HTR-8/SVneo (cell line): ENCODE measurements at places on chromosomes 11 and 22.
A peak's percentile ranks its signal among the peaks of the same experiment; 100 is the strongest.

GRCh38 chr11:66189031-66189745 lies 79.3 kb upstream of the RAB1B start:
- DNase-seq = no peak

GRCh38 chr11:2445746-2446551 lies 1.1 kb downstream of the KCNQ1 start:
- DNase-seq = no peak

DNA sequence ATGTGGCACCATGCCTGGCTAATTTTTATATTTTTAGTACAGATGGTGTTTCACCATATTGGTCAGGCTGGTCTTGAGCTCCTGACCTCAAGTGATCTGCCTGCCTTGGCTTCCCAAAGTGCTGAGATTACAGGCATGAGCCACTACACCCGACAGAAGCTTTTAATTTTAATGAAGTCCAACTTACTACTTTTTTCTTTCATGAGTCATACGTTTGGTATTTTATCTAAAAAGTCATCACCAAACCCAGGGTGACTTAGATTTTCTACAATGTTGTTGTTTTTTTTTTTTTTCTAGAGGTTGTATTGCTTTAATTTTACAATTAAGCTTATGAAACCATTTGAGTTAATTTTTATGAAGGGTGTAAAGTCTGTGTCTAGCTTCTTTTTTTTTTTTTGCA lies 34.9 kb downstream of the JRKL start:
- no peak for DNase-seq

- no peak for DNase-seq
Measured at GRCh38 chr11:68998390-68998911, 14.6 kb downstream of the MRGPRF start.

GRCh38 chr22:36332623-36333332 lies 55.0 kb downstream of the MYH9 start:
- no peak for DNase-seq

DNA sequence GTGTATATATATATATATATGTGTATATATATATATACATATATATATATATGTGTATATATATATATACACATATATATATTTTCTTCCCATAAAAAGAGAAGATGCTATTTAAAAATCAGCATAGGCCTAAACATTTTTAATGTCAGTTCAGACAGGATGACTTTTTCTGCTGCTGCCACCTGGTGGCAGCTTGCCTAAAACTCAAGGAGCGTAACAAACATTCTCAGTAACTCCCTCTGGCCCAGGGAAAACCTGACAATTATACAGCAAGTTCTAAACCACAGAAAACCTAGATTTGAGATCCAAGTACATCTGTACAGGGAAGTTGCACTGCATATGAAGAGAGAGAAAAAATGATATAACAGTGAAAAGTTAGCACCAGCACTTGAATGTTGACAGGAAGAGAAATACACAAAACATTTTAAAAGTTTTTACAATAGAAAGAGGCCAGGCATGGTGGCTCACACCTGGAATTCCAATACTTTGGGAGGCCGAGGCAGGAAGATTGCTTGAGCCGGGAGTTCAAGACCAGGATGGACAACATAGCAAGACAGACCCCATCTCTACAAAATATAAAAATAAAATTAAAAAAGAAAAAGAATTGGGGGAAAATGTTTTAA lies 16.6 kb downstream of the OR8A1 start:
- DNase-seq = peak; percentile 21

- peak; percentile 40 for DNase-seq
Measured at GRCh38 chr11:59822989-59823566, 12.5 kb upstream of the MRPL16 start.

GRCh38 chr22:42208362-42208761 lies 62.1 kb downstream of the TCF20 start:
- DNase-seq = no peak

DNA sequence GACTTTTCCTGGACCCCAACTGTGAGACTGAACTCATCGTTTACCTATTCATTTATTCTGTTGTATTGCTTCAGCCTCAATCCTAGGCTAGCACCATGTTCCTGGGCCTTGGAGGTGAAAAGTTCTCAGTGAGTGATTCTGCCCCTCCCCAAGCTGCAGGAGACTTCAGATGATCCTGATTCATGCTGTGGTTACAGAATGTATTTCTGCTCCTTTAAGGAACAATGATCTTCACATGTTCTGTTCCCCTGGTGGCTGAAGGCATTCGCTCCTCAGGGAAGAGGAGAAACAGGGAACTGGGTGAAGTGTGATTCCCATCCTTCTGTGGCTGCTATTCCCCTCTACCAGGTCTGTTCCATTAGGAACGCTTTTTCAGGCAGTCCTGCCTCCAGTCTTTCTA lies 2.4 kb downstream of the OR52E1 start:
- no peak for DNase-seq

GRCh38 chr22:28426346-28427132 lies 253.1 kb downstream of the TTC28 start:
- DNase-seq = peak; percentile 5

DNA sequence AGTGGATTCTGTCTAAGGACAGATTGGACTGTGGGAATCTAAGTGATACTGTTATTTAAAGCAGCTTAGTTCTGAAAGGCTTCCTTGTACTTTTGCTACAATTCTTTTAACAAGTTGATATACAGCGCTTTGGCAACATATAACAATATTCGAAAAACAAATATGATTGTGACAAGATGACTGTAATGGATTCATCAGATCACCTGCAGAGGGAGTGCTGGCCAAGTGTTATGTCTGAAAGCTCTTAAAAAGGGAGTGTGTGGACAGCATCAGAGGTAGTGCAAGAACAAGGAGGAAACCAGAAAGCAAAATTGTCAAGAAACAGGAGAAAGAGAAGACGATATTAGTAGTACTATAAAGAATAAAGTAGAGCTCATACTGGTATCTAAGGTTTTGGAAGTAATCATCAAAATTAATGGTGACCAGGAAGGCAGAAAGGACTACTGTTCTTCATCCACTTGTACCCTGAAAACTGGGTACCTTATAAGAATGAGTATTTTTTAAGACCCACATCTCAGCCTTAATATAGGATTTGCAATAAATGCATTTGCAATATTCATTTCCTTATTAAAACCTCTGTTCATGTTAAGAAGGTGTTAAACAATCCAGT lies 1112.0 kb upstream of the CCDC90B start:
- no peak for DNase-seq

- DNase-seq = peak; percentile 83
Measured at GRCh38 chr11:72573072-72573854, 101.0 kb downstream of the PDE2A start.

GRCh38 chr11:131677828-131678470 lies 307.5 kb downstream of the NTM start:
- DNase-seq = no peak

DNA sequence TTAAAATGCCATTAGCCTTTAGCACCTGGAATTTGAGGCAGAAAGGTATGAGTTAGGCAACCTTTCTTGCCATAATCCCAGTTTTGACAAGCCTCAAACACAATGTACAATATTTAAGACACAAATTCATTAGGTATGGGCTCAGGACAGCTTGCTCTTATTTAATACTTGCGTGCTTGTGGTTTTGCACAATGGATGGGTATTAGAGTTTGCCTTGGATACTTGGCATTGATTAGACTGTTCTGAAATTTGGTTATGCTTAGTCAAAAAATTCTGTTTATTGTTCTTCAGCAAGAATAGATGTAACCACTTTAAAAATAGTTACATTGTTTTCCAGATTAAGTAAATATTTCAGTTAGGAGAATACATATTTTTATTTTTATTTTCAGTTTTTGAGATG lies 5.4 kb upstream of the C11orf65 start:
- no peak for DNase-seq

DNA sequence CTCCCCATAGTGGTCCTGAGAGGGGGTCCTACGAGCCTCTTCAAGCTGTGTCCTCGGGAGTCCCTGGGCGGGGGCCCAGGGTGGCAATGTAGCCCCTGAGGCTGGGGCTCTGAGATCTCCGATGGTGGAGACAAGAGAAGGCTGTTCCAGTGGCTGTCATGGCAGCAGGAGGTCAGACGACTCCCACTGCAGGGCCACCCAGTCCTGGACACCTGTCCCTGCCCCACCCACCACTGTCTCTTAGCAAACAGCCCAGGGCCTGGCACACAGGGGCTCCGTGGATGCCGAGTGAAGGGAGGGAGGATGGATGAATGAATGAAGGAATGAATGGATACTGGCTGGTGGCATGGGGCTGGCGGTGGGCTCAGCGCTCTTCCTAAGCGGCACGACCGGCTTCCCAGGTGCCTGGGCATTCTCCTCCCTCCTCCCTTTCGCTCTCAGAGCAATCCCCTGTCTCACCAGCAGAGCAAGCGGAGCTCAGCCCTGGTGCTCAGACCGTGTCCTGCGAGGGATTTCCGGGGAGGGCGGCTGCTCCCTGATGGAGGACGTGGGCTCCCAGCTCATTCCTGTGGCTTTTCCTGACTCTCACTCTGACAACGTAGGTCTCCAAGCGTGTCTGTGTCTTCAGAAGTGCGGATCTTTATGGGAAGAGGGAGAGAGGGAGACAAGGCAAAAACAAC lies 1272.6 kb downstream of the BRD1 start:
- no peak for DNase-seq

DNA sequence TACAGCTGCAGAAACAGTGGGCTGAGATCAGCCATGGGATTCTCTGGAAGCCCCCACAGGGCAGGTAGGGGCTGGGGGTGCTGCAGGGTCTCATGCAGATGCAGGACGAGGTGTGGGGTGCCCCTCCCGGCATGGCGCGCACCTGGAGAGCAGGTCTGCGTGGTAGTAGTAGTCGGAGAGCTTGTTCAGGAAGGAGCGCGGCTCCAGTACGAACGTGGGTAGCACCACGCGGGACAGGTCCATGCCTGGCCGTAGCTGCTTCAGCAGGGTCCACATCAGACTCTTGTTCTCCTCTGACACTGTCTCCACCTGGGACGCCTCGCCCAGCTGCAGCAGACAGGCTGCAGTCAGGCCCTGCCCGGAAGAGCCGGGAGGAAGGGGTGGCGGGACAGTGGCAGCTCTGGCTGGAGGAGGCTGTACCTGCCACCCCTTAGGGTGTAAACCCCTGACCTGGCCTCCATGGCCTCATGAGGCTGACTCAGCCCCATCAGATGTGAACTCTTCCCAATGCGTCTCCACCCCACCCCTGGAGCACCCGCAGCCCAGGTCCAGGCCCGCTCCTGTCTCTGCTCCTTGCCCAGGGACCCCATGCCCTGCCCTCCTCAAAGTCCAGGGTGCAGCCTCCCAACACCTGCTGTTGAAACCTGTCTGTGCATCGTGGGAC lies 47.0 kb upstream of the CARS1 start:
- no peak for DNase-seq

- DNase-seq = no peak
Measured at GRCh38 chr11:130886704-130887103, 29.6 kb downstream of the SNX19 start.

DNA sequence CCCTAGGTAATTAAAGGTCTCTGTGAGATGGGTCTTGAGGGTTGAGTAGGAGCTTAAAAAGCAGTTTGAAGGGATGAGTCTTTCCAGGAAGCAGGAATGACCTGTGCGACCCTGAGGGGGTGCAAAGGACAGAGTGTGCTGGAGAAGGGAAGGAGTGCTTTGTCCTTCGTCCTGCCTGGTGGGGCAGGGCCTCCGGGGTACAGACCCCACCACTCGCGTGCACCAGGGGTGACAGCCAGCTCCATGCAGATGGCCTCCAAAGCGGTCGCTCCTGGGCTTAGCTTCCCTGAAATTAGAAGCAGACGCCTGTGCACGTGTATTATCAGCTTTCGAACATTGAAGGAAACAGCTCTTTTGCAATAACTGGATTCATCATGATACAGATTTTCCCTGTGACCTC lies 959.8 kb downstream of the BRD1 start:
- DNase-seq = no peak

DNA sequence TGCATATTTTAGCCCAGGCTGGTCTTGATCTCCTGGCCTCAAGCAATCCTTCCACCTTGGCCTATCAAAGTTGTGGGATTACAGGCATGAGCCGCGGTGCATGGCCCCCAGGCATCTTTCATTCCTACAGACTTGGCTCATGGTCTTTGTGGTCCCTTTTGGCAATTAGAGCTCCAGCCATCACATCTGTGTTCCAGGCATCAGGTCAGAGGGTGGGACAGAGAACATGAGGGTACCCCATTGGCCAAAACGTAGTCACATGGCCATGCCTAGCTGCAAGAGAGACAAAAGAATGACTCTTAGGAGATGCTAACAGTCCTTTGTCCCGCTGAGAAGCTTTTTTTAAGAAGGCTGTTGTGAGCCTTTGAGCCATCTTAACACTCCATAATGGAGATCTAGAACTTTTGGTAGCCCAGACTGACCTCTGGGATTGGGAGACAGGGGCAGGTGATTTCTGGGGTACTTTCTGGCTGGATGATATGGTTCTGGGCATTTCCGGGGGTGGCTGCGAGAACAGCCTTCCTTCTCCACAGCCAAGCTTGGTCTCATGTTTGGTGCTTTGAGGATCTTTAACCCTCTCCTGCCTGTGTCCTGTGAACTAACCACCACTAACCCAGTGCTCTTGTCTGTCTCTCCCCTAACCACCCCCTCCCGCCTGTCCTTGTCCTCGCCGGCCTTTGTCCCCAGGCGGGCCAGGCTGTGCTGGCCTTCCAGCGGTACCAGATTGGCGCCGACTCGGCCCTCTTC lies 18.4 kb upstream of the TAB1 start:
- DNase-seq = no peak

DNA sequence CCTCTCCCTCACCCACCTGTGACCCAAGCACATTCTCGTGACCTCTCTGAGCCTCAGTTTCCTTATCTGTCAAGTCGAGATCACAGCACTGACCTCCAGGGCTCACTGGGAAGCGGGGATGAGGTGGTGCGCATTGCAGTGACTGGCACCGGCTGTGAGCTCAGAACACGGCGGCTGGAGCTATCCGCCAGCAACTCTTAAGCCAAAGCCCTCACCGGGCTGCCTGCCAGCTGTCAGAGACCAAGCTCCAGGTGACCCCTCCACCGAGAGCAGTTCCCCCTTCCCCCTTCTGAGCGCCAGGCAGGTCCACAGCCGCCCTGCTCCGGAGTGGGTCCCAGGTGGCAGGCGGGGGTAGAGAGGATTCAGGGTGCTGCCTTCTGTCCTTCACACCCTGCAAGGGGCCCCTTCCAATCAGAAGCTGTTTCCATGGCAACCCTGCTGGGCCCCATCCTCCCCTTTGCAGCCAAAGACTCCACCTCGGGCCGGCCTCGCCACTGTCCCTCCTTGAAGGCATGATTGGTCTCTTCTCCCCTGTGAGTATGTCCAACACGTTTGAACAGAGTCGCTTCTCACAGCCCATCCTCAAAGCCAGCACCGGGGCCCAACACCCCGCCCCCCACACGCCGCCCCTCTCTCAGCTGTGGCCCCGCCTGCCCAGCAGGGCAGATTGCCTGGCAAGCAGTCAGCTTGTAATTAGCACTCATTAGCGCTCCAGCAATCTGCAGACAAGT lies 98.7 kb downstream of the WNT7B start:
- DNase-seq = no peak

- no peak for DNase-seq
Measured at GRCh38 chr11:10645212-10645795, 48.3 kb downstream of the IRAG1 start.

DNA sequence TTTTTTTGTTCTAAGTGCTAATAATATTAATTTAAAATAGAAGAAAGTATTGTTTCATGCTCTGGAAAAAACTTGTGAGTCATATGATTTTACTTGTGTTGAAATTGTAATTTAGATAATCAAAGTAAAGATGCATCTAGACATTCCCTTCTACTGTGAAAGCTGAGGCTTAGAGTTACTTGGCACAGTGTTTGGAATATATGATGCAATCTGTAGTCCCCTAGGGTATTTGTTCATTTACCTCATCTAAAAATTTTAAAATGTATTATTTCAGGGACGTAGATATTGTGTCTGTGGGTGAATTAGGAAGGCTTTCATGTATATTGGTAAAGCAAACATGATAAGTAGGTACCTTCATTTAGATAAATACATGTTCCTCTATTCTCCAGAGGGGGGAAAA lies 793.5 kb upstream of the CNTN5 start:
- DNase-seq = no peak

GRCh38 chr22:20128902-20129746 lies 2.5 kb upstream of the ZDHHC8 start:
- DNase-seq = no peak
